ENCODE measurements at places on chromosomes 7 and 10. TPM values are rescaled to one million over a fixed set of nuclear protein-coding genes. Genes with fewer than 3 reads are reported as not detected.
A peak's percentile ranks its signal among the peaks of the same experiment; 100 is the strongest.

GBF1 gene
- 48.9 TPM for total RNA-seq

GRCh38 chr7:142454862-142455261 is 197.0 kb upstream of the PRSS58 start:
- peak; percentile 49 for DNase-seq

DNA sequence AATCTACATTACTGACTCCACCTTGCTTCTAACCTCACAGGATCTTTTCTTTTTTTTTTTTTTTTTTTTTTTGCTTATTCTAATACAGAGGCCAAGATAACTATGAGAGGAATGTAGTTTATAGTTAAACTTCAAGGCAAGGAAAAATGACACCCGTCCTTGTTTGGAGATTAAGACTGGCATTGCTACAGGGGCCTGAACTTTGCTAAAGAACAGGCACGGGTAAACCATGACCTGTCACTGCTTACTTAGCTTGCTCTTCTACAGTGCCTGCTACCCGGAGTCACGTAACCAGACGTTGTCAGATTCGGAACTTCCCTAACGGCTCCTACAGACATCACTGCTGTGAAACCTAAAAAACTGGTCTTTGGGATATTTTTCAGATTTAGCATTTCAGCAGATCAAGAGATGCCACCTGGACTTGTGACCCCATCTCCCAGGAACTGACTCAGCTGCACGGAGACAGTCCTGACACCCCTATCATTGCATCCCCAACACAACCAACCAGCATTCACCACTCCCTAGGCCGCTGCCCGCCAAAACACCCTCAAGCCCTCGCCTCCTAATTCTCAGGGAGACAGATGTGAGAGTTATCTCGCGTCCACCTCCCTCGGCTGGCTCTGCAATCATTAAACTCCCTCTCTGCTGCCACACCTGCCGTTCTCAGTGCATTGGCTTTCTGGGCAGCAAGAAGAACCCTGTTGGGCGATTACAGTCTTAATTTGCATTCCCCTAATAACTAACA is 27.5 kb downstream of the MAD1L1 start:
- no peak for DNase-seq

OR6V1 gene
- total RNA-seq, result not detected

- no peak for DNase-seq
These were observed 10.9 kb upstream of the DUSP5 start for GRCh38 chr10:110486680-110487410.

PLXDC2 gene
- 51.3 TPM for total RNA-seq

KAZALD1 gene
- 4.2 TPM for total RNA-seq

DNA sequence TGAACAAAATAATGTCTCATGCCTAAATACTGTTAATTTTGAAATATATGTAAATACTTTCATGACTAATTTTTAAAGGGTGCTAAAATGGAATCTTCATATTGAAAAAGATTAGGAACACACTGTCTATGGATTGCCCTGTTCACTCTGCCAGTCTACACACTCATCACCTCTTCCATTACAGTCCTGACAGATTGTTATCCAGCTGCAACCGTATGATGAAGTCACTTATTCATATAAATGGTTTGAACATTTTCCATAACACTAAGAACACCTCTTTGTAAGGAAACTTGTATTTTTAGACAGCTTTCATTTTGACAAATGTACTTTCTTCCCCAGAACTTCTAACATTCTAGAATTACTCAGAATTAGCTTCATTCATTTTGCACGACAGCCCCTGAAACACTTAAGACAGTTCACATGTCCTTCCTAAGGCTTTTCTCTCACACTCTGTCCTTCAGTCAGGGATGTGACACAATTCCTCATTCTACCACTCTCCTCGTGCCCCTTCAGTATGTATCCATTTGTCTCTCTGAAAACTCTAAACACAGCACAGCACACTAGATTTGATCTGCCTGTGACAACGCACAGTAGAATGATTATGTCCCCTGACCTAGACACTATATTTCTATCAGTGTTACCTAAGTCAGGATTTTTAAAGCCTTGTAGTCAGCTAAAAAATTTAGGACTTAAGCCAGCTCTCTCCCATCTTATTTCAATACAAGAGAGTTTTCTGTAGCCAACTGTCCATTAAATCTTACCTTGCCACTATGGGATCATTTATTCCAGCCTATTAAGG is 71.9 kb downstream of the ORC5 start:
- DNase-seq, result no peak

OPALIN gene
- not detected for total RNA-seq

MSMB gene
- not detected for total RNA-seq

GRCh38 chr7:45129181-45129800 is 17.8 kb upstream of the TBRG4 start:
- DNase-seq, result no peak

- DNase-seq, result no peak
These were observed 125.6 kb downstream of the DNAJB6 start for GRCh38 chr7:157462419-157462771.
